ENCODE measurements at places on chromosomes 13 and 19.
A peak's percentile ranks its signal among the peaks of the same experiment; 100 is the strongest.

DNA sequence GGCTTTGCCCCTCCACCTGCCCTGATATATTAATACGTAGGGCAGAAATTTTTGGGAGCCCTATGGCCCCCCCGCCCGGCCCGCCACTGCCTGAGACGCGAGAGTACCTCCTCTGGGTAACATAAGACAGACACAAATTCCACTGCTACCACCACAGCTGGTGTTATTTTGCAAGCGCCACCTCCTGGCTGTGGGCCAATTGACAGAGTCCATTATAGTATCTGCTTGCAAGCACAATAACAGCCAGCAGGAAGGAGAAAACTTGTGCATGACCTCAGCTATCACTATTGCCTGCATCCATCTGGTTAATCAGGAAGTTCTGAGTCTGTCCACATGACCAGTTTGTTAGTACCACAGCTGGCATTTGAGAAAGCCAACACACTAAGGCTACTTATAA is 25.3 kb upstream of the OR10H2 start:
- peak; percentile 1 for DNase-seq

DNA sequence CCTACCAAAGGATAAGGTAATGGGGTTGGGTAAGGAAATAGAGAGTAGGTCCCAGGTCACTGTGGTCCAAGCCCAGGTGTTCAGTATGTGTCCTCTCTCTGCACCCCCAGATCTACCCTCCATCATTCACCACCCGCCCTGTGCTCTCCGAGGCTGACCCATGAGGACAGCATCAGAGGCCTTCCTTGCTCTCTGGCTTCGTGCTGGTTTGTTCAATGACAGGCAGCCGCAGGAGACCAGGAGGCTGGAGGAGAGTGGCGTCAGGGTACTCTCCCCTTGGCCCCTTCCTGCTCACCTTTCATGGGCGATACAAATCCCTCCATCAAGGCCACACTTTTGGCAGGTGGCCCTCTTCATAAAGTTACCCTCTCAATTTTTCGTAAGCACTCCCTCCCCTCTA is 1.7 kb downstream of the TUBA3C start:
- DNase-seq = no peak

DNA sequence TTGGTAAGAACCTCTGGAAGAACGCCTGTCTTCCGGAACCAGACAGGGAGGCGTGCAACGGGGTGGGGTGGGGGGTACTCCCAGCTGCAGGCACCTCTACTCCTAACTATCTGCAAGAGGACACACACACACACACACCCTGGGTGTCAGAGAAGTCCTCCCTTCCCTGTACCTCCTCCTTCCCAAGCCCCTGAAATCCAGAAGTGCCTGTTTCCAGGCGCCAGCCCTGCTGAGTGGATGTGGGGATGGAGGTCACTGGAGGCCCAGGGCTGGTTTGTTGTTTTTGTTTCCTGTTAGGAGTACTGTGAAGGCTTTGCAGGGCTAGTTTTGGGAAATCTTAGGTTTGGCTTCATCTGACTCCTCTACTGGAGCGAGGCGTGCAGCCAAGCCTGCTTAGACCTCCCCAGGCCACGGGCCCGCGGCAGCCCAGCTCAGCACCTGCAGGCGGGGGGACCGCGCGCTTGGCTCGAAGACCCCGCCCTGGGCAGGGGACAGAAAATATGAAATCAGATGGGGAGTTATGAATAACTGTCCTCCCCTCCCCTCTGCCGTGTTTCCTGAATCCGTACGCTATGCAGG is 36.4 kb downstream of the SOX1 start:
- no peak for DNase-seq

- DNase-seq = no peak
Measured at GRCh38 chr13:25708268-25708667, 336.5 kb downstream of the ATP8A2 start.

DNA sequence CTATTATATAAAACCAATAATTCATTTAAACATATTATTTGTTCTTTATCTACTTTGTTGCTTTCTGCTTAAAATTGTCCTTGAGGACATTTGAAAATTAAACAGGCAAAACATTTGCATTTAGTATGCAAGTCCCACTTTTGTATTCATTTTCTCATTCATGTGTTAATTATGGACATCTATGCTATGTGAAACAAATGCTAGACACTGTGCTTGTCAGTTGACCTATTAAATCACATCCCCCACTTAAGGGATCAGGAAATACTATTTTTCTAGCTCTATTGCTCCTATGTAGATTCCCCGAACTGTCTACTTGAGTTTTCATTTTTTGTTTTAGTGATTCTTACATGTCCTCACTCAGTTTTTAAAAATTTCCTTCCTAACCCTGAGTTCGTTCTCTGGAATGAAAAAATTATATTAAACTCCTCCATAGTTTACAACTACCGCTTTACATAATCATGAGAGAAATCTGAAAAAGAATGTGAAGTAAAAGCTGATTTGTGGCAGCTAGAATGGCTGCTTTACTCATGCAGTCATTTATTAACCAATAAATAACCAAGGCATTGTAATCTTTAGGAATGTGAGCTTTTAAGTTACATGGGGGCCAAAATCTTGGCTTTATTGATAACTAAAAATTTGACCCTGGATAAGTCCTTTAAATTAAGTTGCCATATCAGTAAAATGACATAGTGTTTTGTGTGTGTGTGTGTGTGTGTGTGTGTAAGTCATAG is 188.5 kb downstream of the LIG4 start:
- no peak for DNase-seq

DNA sequence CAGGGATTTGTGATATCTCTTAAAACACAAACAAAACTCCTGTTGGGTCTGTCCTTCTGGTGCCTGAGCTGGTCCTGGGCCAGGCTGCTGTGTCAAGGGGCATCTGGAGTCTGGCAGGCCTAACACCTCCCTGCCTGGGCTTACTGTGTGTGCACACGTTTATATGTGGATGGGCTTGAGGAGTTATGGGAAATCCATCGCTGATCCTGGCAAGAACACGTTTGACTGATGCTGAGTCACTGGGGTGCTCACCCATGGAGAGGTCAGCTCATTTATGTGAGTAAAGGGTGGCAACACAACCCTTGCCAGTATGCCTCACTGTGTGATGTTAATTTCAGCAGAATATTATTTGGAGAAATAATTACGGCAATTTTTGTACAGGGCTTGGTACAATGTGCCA is 44.5 kb upstream of the PCDH8 start:
- DNase-seq = no peak

GRCh38 chr19:43372462-43372861 is 19.0 kb downstream of the CD177 start:
- DNase-seq = no peak

DNA sequence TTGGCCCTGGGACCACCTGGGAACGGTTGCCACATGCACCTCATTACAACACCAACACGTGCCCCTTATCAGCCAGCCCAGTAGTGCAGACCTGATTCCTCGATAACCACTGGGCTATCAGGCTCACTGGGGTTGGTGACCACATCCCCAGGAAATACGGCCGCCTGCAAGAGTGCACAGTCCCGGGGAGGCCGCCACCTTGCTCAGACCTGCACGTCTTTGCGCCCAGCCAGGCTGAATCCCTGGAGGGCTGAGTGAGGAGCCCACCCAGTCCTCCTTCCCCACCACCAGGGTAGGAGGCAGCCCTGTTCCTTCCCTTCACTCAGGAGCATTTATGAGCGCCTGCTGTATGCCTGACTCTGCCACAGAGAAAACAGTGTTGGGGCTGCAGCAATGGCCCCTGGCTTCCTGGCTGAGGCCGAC is 67.8 kb downstream of the CEBPG start:
- DNase-seq = no peak

GRCh38 chr13:25116044-25116443 is 20.1 kb downstream of the PABPC3 start:
- DNase-seq = no peak

All from fibroblast of skin of left quadriceps (primary cell).